ENCODE measurements at places on chromosomes 13 and 19. TPM values are rescaled to one million over a fixed set of nuclear protein-coding genes. Genes with fewer than 3 reads are reported as not detected.
A peak's percentile ranks its signal among the peaks of the same experiment; 100 is the strongest.

The PRTN3 gene
- not detected for total RNA-seq

The SMIM24 gene
- 1.3 TPM for total RNA-seq

The PEAK3 gene
- total RNA-seq, result not detected

The ARMC6 gene
- 12.8 TPM for total RNA-seq

The ZNF549 gene
- total RNA-seq, result 9.0 TPM

The CYP2A7 gene
- total RNA-seq, result not detected

The PGLYRP1 gene
- total RNA-seq, result not detected

The TYROBP gene
- total RNA-seq, result 6.3 TPM

The ACER1 gene
- 0.63 TPM for total RNA-seq

The ERICH4 gene
- total RNA-seq, result 0.55 TPM

The ZNF793 gene
- 3.1 TPM for total RNA-seq

The ALOX5AP gene
- 24.2 TPM for total RNA-seq

The FCER2 gene
- 1.5 TPM for total RNA-seq

DNA sequence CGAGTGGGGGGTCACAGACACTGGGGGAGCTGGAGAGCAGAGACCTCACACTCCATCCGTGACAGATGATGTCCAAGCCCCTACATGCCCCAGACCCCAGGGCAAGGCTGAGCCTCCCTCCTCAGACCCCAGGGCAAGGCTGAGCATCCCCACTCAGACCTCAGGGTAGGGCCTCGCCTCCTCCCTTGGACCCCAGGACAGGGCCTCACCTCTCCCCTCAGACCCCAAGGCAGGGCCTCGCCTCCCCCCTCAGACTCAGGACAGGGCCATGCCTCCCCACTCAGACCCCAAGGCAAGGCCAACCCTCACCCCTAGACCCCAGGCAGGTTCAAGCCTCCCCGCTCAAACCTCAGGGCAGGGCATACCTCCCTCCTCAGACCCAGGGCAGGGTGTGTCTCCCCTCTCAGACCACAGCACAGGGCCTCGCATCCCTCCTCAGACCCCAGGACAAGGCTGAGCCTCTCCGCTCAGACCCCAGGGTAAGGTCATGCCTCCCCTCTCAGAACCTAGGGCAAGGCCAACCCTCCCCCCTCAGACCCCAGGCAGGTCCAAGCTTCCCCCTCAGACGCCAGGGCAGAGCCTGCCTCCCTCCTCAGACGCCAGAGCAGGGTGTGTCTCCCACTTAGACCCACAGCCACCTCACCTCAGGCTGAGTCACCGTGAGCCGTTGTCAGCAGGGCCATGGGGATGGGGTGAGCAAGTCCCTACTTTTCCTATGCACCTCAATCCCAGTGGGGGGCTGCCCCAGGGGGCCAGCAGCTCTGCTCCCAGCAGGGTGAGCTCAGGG, 1.7 kb upstream of the S1PR4 start:
- peak; percentile 58 for DNase-seq

DNA sequence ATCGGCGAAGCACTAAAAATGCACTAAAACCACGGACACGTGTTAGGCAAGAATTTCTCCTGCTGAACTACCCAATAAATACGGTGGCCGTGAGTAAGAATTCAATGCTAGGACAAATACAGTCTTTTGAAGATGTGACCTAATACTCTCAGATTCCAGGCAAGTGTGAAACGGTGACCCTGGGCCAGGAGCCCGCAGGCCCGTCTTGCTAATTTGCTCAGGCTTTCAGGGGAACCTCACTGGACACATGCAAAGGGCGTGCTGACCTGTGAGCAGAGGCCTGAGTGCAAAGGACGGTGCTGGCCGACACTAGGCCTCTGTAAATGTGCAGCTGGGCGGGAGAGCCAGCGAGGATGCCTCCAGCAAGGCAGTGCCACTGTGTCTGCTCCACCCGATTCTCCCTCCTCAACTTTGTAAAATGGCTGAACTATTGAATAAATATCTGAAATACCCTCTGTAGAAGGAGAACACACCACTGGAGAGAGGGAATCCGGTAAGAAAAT, 70.1 kb downstream of the STK24 start:
- no peak for DNase-seq

DNA sequence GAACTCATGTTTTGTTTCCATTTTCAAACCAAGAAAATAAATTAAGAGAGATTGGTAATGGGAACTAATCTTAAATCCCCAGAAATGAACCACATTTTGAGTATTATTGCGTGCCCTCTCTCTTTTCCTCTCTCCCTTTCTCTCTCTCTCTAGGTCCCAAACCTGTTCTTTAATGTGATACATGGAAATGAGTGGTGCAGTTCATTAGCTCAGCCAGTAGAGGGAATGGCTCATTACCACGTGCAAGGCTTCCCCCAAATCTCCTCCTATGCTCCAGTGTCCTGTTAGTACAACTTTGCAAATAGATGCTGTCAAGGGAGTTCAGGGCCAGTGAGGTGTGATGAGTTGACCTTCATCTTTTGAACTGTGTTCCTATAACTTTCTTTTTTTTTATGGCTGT, 178.4 kb downstream of the FGF9 start:
- DNase-seq, result no peak

DNA sequence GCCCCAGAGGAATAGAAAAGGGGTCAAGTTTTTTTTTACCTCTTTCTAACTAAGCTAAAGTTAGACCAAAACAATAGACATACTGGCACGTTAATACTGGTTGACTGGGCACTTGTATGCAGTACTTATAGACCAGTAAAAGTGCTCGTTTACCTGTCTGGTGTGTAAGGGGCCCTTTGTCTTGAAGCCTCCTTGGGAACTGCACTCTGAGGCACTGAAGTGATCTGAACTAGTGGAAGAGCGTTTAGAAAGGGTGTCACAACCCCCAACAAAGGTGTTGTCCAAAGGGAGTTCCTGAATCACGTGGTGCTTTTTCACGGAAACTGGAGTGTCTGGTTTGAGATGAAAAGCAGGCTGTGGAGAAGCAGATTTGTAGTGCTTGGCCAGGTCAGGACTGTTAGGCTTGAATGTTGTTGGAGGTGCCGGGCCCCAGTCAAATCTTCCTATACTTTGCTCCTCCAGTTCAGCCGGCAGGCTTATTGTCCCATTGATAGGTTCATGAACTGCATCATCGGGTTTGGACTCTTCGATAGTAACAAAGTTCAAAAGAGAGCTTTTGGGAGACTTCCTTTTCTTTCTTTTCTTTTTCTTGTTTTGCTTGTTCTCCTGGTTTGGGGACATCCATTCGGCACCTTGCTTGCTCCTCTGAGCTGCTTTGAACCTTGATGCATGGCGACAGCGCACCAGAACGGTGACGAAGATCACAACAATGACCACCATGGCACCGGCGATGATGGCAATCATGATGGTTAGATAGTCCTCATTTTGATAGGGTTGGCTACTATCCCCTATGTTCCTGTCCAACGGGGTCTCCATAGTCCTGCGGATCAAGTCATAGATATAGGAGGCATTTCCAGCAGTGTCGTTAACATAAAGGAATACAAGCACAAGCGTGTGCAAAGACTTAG, 4.6 kb downstream of the PCDH9 start:
- DNase-seq, result no peak

DNA sequence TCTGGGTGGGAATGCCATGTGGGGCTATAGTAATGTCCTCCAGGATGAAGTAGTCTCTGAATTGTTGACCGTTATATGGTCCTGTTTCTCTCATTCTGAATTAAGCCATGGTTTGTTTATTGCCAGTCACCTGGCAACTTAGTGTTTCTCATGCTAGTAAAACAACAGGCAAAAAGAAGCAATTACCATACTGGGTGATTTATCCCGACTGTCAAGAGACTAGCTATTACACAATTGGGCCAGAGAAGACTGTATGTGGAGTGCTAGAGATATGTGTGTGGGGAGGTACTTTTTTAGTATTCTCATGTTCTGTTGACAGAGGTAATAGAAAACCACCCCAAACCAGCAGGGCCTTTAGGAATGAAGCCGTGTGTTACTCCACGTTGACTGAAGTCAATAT, 258.2 kb downstream of the TDRD3 start:
- no peak for DNase-seq

GRCh38 chr19:37845932-37846331, 60.5 kb downstream of the WDR87 start:
- DNase-seq, result no peak

GRCh38 chr19:9941671-9942070, 5.4 kb upstream of the OLFM2 start:
- DNase-seq, result no peak

DNA sequence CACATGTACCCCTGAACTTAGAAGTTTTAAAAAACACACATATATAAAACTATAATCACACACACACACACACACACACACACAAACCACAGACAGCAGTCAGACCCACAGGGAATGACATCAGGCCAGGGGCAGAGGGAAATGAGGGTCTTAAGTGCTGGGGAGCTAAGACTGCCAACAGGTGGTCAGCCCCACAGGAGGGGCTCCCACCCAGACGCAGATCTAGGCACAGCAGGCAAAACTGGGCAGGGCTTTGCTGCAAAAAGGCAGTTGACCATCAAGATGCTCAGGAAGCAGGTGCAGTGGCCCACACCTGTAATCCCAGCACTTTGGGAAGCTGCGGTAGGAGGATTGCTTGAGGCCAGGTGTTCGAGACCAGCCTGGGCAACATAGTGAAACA, 121.0 kb upstream of the LSM14A start:
- no peak for DNase-seq

GRCh38 chr13:76266561-76266960, 619.6 kb downstream of the KCTD12 start:
- DNase-seq, result no peak

- DNase-seq, result no peak
Measured at GRCh38 chr13:61406275-61406674, 9.4 kb downstream of the PCDH20 start.

DNA sequence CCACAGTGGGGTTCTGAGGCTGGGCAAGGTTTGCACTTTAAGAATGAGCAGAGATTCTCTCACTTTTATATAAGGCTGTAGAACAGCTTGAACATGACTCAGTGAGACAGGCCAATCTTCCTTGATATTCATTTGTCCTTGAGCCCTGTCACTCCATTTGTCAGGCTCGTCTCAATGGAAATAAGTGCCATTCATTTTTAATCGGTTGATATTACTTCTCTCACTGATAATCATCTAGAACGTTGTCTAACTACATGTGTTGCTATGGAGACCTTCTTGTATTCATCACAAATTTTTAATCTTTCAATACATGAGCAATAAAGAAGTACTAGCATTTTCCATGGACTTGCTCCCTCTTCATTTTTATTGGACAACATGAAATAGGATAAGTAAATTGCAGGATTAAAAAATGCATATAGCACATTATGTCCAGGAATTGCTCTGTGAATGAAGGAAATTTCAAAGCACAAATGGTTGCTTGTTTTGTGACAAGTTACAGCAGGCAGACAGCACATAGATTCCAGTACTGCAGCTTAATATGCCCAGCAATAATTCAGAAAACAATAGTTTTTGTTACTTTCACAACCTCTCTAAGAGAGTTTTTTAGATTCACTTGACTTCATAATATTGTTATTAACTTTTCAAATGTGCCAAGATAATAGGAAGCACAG, 1178.4 kb upstream of the ATXN8OS start:
- DNase-seq, result no peak

GRCh38 chr13:52749419-52749818, 9.8 kb upstream of the CNMD start:
- DNase-seq, result no peak

DNA sequence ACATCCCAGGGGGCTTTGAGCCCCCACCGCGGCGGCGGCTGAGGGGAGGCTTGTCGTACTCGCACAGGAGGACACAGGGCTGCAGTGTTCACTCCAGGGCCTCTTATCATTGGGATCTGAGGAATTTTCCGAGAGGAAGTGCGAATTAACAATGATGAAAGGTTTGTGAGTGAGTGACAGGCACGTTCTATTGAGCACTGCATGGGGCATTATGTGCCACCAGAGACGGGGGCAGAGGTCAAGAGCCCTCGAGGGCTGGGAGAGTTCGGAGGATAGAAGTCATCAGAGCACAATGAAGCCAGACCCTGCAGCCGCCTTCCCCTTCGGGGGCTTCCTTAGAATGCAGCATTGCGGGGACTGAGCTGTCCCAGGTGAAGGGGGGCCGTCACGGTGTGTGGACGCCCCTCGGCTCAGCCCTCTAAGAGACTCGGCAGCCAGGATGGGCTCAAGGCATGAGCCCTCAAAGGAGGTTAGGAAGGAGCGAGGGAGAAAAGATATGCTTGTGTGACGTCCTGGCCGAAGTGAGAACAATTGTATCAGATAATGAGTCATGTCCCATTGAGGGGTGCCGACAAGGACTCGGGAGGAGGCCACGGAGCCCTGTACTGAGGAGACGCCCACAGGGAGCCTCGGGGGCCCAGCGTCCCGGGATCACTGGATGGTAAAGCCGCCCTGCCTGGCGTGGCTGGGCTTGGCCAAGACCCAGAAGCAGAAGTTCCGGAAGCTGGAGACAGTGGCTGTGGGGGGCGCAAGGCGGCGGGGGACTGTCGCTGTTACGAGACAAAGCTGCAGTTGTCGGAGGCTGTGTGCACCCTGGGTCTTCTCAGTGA, 53.9 kb downstream of the MCF2L start:
- DNase-seq, result no peak

DNA sequence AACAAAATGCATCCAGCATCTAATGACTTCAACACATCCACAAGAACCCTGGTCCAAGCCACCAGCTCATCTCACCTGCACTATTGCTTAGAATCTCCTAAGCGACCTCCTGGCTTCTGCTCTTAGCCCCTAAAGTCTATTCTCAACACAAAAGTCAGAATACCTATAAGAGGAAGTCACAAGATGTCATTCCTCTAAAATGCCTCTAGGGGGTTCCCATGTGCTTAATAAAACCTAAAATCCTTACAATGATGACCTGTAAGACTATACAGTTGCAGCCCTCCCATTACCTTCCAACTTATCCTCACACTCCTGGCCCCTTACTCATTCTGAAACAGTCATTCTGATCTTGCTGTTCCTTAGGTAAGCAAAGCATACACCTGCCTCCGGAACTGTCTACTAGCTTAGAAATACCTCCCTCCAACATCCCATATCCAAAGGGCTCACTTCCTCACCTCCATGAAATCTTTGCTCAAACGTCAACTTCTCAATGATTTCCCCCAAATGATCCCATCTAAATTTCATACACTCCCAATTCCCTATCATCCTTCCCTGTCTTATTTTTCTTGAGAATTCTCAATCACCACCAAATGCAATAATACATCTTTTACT, 10.0 kb downstream of the ATP7B start:
- DNase-seq, result no peak

GRCh38 chr13:44078806-44079376, 199.2 kb downstream of the LACC1 start:
- DNase-seq, result no peak

DNA sequence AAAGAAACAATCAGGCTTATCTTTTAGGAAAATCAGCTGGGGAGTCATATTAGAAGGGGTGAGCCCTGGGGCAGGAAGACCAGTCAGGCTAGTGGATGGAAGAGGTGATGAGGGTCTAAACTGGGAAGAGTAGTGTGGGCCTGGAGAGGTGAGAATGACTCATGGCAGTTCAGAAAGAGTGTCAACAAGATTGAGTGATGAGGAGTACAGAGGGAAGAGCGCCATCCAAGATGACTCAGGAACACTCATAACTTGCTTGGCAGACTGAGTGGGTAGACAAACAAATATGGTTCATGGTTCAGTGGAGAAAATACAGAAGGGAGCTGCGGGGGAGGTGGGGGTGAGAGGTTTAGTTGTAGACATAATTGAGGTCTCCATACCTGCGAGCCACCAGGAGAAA, 17.3 kb upstream of the CLDN10 start:
- DNase-seq, result no peak

GRCh38 chr13:103759361-103759760, 693.1 kb upstream of the SLC10A2 start:
- no peak for DNase-seq

GRCh38 chr19:3196064-3196932, 10.6 kb downstream of the NCLN start:
- DNase-seq, result no peak

GRCh38 chr19:54026656-54027055, 35.2 kb downstream of the CACNG6 start:
- DNase-seq, result no peak

GRCh38 chr13:44243198-44243857, 130.3 kb upstream of the SERP2 start:
- no peak for DNase-seq
